Motor neuron (in vitro differentiated cells): ENCODE measurements at places on chromosomes 3 and 15.

- peak; percentile 68 for ATAC-seq
These were observed 275.0 kb downstream of the NFKBIZ start for GRCh38 chr3:102124282-102124681.

- no peak for ATAC-seq
These were observed 88.8 kb downstream of the EPHB1 start for GRCh38 chr3:134883697-134884385.

GRCh38 chr3:21729331-21729730 lies 21.7 kb downstream of the ZNF385D start:
- ATAC-seq, result no peak

DNA sequence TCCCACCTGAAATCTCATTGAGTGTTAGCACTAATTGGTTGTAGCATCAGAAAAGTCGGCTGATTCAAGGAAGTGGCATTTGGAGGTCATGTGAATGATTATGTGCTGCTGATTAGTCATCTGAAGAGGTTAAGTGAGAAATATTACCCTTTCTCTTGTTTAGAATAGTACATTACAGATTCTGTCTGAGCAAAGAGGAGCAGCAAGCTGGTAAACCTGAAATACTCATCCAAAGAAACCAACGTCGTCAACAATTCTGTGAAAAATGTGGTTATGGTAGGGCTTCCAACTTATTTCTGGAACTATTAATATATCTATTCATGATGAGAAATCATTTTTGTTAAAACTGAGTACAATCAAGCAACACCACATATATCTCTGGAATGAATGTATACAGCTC lies 1024.9 kb downstream of the TUSC7 start:
- ATAC-seq, result no peak

GRCh38 chr3:177015881-177016280 lies 181.4 kb downstream of the TBL1XR1 start:
- no peak for ATAC-seq

- no peak for ATAC-seq
These were observed 40.5 kb downstream of the PGPEP1L start for GRCh38 chr15:98967096-98967495.

DNA sequence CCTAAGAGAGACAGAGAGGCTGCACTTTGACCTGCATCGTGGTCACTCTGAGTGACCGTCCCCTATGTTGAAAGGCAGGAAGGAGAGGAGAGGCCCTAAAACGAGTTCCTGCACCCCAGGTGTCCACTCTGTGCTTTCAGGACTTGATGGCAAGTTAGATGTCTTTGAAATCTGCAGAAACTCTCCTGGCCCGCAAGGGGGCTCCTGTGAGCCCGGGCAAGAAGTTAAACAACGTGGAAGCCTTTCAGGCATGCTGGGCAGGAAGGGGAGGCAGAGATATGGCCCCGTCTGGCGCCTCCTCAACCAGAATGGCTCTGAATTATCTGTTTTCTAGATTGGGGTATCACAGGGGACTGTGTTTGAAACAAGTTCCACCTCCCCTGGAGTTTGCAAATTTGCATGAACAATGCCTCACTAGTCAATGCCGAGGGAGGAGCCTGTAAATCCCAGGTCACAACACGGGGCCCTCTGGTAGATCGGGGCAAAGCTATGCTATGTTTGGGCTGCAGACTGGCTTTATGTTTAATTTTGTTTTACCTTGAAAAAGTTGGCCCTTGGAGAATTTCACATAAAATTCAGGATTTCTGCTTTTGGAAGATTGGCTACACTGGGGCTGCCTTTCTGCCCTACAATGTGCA lies 9.8 kb downstream of the CTXND1 start:
- ATAC-seq, result peak; percentile 26

GRCh38 chr3:110932567-110932966 lies 139.0 kb upstream of the NECTIN3 start:
- no peak for ATAC-seq

DNA sequence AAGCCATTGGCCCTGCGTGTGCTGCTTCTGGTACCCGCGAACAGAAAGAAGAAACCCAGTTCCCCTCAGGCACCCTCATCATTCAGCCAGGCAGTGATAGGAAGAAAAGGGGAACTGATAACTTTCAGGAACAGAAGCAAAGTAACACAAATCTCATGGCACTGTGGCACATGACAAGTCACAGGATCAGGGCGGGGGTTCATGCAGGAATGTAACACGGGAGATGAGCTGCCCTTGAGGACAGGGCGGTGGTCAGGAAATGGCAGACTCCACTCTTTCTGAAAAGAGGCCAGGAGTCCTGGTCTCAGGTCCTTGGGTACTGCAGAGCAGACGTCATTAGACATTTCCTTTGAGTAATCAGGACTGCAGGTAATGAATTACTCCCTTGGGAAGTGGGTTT lies 95.5 kb downstream of the CCNL1 start:
- ATAC-seq, result no peak

DNA sequence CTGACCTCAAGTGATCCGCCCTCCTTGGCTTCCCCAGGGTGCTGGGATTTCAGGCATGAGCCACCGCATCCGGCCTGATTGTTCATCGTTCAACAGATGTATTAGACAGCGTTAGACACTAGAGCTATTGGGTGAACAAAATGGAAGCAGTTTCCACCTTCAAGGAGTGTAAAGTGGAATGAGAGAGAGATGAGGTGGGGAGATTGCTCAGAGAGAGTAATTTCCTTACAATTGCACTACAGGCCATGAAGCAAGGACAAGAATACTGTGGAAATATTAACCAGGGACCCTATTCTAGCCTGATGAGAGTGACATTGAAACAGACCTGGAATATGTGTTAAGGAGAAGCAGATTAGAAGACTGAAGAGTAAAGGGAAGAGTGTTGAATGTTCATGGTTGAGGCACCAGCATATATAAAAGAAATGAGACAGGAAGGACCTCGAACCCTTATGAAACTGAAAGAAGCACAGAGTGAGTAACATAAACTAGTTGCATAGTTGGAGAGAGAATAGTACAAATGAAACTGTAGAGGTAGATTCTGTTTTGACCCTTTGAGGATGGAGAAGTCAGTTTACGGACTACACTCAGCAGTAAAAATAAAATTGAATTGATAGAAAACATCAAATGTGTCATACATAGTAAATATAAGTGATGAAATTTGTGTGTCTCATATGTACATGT lies 7.2 kb downstream of the RTF1 start:
- no peak for ATAC-seq

DNA sequence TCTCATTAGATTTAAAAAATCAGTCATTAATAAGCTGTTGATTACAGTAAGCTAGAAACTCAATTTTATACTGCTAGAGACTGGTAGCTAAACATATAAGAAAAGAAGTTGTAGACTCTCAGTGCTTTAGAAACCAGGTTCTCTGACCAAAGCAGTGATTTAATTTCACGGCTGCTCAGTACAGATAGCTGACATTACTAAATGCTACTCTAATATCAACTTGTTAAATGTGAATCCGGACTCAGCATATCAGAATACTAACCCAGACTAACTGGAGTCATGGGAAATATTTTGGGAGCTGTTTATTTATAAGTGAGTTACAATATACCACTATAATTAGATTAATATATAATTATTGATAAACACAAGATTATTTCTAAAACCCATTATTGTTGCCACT lies 80.4 kb downstream of the NEDD4 start:
- ATAC-seq, result no peak

DNA sequence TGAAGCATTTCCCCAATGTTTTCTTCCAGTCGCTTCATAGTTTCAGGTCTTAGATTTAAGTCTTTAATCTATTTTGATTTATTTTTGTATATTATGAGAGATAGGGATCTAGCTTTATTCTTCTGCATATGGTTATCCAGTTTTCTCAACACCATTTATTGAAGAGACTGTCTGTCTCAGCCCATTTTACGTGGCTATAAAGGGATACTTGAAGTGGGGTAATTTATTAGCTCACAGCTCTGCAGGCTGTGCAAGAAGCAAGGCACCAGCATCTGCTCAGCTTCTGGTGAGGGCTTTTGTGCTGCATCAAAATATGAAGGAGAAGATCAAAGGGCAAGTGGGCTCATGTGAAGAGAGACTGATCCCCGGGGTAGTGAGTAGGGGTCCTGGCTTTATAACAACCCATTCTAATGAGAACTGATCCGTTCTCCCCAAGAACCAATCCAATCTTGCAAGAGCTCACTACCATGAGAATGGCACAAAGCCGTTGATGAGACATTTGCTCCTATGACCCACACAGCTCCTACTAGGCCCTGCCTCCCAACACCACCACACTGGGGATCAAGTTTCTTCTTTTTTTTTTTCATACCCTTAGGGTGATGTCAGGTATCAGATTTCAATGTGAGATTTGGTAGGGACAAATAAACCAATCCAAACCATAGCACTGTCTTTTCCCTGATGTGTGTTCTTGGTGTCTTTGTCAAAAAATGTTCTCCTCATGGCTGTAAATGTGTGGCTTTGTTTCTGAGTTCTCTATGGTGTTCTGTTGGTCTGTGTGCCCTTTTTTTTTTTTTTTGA lies 63.2 kb downstream of the IQGAP1 start:
- ATAC-seq, result no peak

DNA sequence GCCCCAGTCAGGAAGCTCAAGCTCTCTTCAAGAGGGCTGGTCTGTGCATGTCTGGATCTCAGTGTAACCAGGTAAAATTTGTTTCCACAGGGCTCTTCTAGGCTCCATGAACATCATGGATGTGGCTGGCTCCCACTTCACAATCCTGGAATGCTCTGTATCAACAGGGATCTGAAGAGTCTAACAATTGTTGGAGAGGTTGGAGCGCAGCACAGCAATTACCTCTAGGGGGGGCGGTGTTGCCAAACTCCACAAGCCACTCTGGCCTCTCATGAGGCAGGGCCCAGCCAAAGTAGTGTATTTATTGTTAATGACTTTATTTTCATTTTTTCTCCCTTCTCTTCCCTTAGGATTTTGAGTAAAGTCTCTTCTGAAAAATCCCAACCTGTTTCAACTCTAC lies 6.1 kb upstream of the EIF2B5 start:
- peak; percentile 58 for ATAC-seq

DNA sequence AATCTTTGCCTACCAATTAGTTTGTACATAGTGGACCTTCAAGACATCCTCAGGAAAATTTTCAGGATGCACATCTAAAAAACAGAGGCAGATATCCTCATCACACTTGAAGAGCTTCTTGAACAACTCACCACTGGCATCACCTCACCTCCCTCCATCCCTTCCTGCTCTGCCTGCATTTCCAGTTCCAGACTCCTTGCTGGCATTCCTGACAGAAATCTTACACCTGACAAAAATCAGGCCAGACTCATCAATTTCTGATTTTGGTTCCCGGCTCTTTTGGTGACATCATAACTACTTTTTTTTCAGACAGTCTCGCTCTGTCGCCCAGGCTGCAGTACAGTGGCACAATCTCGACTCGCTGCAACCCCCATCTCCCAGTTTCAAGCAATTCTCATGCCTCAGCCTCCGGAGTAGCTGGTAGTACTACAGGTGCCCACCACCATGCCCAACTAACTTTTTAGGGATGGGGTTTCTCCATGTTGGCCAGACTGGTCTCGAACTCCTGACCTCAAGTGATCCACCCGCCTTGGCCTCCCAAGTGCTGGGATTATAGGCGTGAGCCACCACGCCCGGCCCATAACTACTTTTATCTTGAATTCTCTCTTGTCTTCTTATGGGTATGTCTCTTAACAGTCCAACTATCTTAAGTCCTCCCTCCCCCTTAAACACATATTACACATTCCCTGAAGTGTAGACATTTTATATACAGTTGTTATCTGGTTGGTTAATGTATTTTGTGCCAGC lies 216.6 kb upstream of the IL12A start:
- no peak for ATAC-seq

DNA sequence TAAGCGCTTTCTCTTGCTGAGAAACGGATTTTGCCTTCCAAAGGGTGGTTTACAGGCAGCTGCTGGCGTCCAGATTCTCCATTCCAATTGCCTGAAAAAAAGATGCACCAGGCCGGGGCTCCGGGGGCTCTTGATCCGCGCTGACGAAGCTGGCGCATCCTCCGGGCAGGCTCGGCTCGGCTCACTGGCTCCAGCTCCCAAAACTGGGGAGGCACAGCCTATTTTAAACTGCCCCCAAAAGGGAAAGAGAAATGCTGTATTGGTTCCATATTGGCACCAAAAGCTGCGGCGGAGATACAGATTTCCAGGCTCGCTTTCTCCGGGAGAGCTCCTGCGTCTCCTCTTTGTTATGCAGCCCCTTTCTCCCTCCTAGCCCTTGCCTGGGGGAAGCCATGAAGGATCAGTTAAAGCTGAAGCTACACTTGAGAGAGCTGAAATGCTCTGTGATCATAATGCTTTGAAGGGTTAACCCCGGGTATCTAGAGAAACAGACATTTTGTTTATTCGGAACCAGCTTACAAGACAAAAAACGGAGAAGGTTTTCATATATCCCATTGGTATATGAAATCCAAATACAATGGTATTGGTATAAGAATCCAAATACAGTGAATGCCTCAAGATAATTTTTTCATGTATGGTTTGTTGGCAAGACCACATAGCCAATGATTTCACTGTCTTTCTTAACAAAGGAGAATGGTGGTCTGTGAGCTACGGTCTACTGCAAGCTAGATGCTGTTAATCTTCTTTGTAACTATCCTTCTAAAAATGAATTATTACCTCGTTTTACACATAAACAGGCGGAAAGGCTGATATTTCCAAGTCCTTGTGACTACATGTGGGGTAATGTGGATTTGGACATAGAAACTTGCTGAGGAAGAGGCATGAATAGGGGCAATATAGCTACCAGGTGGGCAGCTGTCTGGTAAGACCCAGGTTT lies 693 bp downstream of the CD200 start:
- ATAC-seq, result peak; percentile 74

DNA sequence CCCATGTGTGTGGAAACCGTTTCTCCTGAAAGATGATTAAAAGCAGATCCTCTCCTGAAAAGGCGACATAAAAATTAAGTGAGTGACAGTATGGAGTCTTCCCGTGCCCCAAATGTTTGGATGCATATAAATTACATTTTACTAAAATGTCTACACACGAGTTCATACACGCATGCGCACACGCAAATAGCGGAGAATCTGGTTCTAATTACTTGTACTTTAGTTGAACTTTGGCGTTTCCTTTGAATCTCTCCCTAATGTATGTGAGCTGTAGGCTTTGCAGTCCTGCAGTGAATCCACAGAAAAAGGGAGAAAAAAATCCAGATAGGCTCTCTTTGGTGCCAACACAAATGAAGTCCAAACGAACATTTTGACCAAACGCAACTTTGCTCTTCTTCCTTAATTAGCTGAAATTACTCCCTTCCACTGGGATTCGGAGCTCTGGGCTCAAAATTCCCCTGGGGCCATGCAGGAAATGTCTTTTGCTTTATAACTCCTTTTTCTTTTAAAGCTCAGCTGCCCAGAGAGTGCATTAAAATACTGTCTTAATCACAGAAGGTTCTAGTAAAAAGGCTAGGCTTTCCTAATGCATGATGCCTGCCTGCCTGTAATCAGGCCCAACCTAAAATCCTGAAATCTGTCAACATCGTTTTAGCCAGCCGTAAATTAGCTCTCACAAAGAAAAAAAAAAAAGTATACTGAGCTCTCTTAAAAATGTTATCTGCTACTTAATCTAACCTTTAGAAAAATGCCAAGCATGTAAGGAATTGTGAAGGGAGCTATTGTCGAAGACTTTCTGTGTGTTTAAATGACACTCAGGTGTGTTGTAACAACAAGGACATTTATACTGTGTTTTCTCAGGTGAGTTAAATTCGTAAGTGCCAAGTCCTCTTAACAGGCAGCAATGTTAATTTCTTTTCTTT lies 26.2 kb downstream of the RARB start:
- no peak for ATAC-seq
